ENCODE measurements at places on chromosomes 6 and 20.
A peak's percentile ranks its signal among the peaks of the same experiment; 100 is the strongest.

DNA sequence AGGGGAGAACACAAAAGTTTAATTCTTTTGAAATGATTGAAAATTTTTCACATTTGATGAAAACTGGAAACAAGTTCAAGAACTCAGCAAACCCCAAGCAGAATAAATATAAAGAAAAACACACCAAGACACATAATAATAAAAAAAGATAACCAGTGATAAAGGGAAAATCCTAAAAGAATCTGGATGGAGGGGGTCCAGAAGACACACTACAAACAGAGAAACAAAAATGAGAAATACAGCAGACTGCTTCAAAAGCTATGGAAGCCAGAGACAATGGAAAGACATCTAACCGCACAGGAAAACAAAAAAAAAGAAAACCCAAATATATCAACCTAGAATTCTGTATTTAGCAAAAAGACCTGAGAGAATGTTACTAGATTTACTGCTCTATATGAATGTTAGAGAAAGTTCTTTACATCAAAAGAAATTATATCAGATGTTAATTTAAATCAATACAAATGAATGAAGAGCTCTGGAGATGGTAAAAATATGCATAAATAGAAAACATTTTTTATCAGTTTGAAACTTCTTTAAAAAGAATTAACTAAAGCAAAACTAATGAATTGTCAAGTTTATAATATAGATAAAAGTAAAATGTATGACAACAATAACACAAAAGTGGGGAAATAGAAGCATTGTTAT lies 310.7 kb upstream of the PREP start:
- no peak for ATAC-seq

- ATAC-seq, result no peak
These were observed 178.8 kb upstream of the AFDN start for GRCh38 chr6:167647737-167648470.

DNA sequence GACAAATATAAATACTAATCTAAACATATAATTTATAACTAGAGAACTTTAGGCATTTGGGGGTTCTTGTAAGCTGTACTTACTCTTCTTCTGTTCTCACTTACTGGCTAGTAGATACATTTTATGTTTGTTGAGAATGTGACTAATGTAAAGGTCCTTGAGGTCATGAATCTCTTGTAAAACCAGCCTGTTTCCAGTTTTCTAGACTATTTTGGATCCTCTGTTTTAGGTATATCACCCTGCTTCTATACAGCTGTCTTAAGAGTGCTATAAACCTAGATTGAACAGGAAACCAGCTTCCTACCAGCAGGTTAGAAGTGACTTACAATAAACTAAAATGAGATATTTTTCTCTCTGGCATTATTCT lies 134.2 kb downstream of the PLCB4 start:
- no peak for ATAC-seq

DNA sequence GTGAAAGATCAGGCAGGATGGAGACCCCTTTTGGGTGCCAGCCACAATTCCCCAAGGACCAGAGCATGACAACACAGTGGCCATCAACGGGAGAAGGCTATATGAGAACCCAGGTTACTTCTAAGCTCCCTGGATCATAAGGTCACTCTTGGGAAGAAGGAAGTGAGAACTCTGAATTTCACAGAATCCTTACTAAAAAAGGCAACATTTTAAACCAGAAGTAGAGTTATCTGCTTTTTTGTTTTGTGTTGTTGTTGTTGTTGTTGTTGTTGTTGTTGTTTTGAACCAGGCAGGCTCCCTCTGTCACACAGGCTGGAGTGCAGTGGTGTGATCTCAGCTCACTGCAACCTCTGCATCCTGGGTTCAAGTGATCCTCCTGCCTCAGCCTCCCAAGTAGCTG lies 107.4 kb upstream of the TNFAIP3 start:
- no peak for ATAC-seq

GRCh38 chr6:109979033-109979921 lies 1.2 kb downstream of the GPR6 start:
- peak; percentile 22 for ATAC-seq

- peak; percentile 65 for ATAC-seq
These were observed 33.4 kb upstream of the SLC22A1 start for GRCh38 chr6:160088069-160088783.

DNA sequence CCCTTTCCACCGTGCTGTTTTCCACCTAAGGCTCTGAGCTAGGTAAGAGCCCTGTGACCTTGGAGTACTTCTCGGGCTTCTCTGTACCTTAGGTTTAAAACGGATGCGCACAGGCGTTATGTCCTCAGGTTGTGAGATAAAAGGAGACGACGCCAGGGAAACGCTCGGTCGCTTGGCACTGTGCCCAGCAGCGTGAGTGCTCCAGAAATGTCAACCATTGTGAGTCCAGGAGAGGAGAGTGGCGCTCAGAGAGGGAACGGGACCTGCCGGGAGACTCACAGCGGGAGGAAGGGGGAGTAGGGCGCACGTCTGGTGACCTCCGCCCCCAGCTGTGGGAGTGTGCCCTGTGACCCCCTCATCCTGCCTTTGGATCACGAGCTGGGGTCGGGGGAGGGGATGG lies 33.8 kb upstream of the SCRT2 start:
- ATAC-seq, result no peak

- ATAC-seq, result no peak
These were observed 41.0 kb downstream of the ANGPT4 start for GRCh38 chr20:875115-875514.
